Tibial artery (tissue), 4 donors: ENCODE measurements at places on chromosomes 13 and 19.

DNA sequence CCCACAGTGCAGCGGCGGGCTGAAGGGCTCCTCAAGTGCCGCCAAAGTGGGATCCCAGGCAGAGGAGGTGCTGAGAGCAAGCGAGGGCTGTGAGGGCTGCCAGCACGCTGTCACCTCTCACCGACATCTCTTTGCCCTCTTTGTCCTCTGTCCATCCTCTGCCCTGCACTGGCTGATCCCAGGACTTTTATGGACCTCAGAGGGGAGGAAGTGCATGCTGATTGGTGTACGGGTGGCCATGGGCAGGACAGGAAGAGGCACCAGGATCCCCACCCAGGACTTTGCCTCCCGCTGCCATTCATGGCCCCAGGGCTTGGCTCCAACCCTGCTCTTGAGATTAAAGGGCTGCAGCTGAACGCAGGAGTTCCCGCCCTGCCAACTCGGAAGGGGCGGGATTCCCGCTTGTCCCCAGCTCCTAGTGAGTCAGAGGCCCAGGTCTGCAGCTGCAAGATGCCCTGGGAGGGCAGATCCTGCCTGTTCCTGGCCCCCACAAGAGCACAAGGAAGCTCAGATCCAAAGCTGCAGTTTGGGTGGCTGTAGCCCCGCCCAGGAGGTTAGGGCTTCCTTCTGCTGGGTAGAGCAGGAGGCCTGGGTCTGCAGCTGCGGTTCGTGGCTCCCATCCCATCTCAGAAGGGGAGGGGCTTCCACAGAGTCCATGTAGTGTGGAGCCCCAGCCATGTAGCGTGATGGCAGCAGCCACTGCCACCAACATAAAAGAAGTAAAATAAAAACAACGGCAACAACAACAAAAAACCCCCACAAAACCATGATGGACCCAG lies 1716.7 kb downstream of the SLITRK1 start:
- no peak overlapping the region for H3K27ac ChIP-seq
- no peak for DNase-seq
- H3K4me1 ChIP-seq, result no peaks in the 10 kb centered on the region
- H3K36me3 ChIP-seq, result no peaks in the 10 kb centered on the region
- no peak overlapping the region for H3K4me3 ChIP-seq

DNA sequence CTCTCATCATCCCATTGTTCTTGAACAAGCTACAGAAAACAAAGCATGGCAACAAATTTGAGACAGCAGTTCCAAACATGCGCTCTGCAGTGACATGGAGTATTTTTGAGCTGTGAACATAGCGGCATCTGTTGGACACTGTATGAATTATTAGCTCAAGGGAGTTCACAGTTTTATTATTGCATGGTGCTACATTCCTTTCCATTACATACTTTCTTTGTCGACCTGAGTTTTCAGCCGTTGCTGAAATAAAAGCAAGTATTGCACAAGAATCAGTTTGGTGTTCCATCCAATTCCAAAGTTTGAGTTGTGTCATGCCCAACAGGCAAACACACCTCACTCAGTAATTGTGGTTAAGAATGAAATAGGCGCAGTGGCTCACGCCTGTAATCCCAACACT lies 30.1 kb upstream of the METTL21C start:
- H3K4me3 ChIP-seq, result no peak overlapping the region
- no peaks in the 10 kb centered on the region for H3K27me3 ChIP-seq

GRCh38 chr19:47610902-47611301 lies 2.0 kb downstream of the BICRA start:
- no peak for DNase-seq
- peak overlapping the region; percentile 88 for H3K27ac ChIP-seq
- H3K4me3 ChIP-seq, result peak overlapping the region; percentile 91

- H3K4me1 ChIP-seq, result no peaks in the 10 kb centered on the region
- no peak for DNase-seq
- H3K36me3 ChIP-seq, result no peaks in the 10 kb centered on the region
- H3K27ac ChIP-seq, result no peak overlapping the region
Measured at GRCh38 chr13:22940736-22941135, 240.0 kb upstream of the SGCG start.

DNA sequence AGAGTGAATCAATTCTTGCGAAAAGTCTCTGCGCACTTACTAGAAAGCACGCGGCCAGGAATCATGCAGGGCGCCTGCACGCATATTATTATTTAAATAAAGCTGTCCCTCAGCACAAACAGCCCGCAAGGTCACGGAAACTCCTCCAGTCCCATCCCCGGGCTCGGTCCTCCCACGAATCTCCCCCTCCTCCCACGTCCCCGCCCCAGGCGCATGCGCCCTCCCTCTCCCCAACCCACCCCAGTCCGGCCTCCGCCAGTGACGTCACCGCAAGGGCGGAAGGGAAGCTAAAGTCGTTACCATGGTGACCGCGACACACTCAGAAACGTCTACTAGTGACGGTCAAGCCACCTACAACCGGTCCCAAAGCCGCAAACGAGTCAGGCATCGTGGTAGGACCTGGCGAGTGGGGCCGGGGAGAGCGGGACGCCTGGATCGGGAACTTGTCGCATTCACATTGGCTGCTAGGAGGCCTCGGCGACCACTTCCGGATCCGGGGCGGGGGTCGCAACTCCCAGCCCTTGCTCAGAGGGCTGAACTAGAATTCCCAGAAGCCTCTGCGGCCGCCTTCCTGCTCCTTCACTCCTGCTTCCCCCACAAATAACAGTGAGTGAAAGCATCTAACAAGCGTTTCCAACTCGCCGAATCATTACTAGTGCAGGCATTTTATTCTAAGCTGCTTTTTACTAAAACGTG lies at the start of gene ZSCAN5A:
ZSCAN5A (minus strand) TSS at position 459 of the 696 bp plus-strand sequence. CDS start 89,793 bp downstream, outside the sequence.
- peak within 1 kb of the TSS; percentile 91 for H3K27ac ChIP-seq
- H3K4me1 ChIP-seq, result no peaks in the 10 kb centered on the region
- H3K36me3 ChIP-seq, result no peaks in the 10 kb centered on the region
- peak within 1 kb of the TSS; percentile 63 for H3K4me3 ChIP-seq
- H3K27me3 ChIP-seq, result no peaks in the 10 kb centered on the region

- DNase-seq, result no peak
- no peaks in the 10 kb centered on the region for H3K4me1 ChIP-seq
- H3K27me3 ChIP-seq, result no peaks in the 10 kb centered on the region
Measured at GRCh38 chr13:76036176-76036575, 400.0 kb downstream of the LMO7 start.

- no peak for DNase-seq
- H3K36me3 ChIP-seq, result no peaks in the 10 kb centered on the region
- H3K27ac ChIP-seq, result no peak overlapping the region
- no peak overlapping the region for H3K4me3 ChIP-seq
Measured at GRCh38 chr13:90118467-90119071, 1228.9 kb upstream of the MIR17HG start.

DNA sequence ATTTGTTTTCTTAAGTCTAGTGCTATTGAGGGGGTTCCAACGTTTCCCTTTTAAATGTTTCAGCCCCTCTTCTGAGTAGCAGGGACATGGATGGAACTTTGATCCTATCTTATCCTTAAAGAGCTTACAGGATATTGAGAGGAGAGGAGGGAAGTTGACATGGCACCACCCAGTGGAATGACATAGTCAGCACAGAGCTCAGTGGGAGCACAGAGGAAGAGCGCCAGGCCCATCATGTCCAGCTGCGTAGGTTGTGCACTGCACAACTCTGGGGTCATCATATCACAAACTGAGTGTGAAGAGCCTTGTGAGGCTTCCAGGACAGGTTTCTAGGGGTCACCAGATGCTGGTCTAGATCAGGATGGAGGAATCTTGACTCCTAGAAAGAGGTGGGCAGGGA lies 4.6 kb upstream of the CDC42EP5 start:
- DNase-seq, result no peak
- no peak overlapping the region for H3K27ac ChIP-seq
- no peaks in the 10 kb centered on the region for H3K36me3 ChIP-seq
- H3K27me3 ChIP-seq, result peaks cover 27% of the 10 kb centered on the region
- H3K4me3 ChIP-seq, result no peak overlapping the region

GRCh38 chr19:23971598-23971997 lies 56.9 kb downstream of the ZNF726 start:
- no peak overlapping the region for H3K27ac ChIP-seq
- H3K4me1 ChIP-seq, result no peaks in the 10 kb centered on the region
- H3K4me3 ChIP-seq, result no peak overlapping the region
- peaks cover 11% of the 10 kb centered on the region for H3K27me3 ChIP-seq
- no peak for DNase-seq
- no peaks in the 10 kb centered on the region for H3K36me3 ChIP-seq

- no peak overlapping the region for H3K4me3 ChIP-seq
- H3K36me3 ChIP-seq, result no peaks in the 10 kb centered on the region
- H3K27ac ChIP-seq, result no peak overlapping the region
- H3K27me3 ChIP-seq, result no peaks in the 10 kb centered on the region
Measured at GRCh38 chr13:62115831-62116230, 700.2 kb upstream of the PCDH20 start.

DNA sequence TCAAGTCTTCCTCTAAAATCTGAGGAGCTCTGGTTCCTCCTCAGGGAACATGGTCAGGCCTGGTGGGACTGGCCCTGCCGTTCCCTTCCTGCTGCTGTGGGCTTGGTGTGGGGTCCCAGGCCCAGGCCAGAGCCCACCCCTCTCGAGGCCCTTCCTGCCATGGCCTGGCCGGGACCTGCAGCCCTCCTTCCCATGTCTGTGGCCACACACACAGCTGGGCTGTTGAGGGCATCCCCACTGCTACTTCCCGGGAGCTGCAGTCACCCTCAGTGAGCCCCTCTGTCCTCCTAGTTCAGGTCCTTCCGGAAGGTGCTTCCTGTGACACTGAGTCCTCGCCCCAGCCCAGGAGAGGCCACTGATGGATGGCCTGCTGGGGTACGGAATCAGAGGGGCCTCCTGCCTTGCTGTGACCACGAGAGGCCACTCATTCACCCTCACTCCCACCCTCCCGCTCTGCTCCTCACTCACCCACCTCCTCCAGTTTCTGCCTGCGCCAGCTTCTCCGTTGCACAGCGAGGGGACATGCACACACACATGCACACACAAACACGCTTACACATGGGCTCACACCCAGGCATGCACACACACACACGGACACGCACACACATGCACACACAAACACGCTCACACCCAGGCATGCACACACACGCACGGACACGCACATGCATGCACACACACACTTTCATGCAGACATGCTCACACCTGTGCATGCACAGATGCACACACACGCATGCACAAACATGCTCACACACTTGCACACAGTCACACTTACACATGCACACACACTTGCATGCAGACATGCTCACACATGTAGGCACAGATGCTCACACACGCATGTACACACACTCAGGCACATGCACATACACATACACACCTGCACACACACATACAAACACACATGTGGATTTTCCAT lies 7.3 kb upstream of the MCF2L start:
- no peaks in the 10 kb centered on the region for H3K36me3 ChIP-seq
- peak; percentile 48 for DNase-seq
- H3K4me3 ChIP-seq, result no peak overlapping the region

GRCh38 chr13:36875431-36875830 lies 44.6 kb downstream of the SMAD9 start:
- H3K36me3 ChIP-seq, result peaks cover 22% of the 10 kb centered on the region
- H3K27ac ChIP-seq, result no peak overlapping the region
- no peak overlapping the region for H3K4me3 ChIP-seq

- H3K27me3 ChIP-seq, result no peaks in the 10 kb centered on the region
- H3K4me1 ChIP-seq, result no peaks in the 10 kb centered on the region
- no peak overlapping the region for H3K4me3 ChIP-seq
- H3K36me3 ChIP-seq, result no peaks in the 10 kb centered on the region
- H3K27ac ChIP-seq, result no peak overlapping the region
Measured at GRCh38 chr13:104286566-104287290, 1220.5 kb upstream of the SLC10A2 start.

- no peaks in the 10 kb centered on the region for H3K27me3 ChIP-seq
- H3K4me3 ChIP-seq, result no peak overlapping the region
Measured at GRCh38 chr19:11594084-11594483, 3.2 kb upstream of the ZNF627 start.

- H3K27me3 ChIP-seq, result no peaks in the 10 kb centered on the region
- DNase-seq, result no peak
- H3K4me1 ChIP-seq, result no peaks in the 10 kb centered on the region
- peaks cover 4% of the 10 kb centered on the region for H3K36me3 ChIP-seq
- H3K27ac ChIP-seq, result no peak overlapping the region
Measured at GRCh38 chr13:29774830-29775229, 75.6 kb downstream of the UBL3 start.

GRCh38 chr19:16385821-16386220 lies 61.2 kb downstream of the KLF2 start:
- H3K27me3 ChIP-seq, result no peaks in the 10 kb centered on the region
- peaks cover 19% of the 10 kb centered on the region for H3K4me1 ChIP-seq
- H3K36me3 ChIP-seq, result peaks cover 21% of the 10 kb centered on the region
- H3K4me3 ChIP-seq, result no peak overlapping the region

DNA sequence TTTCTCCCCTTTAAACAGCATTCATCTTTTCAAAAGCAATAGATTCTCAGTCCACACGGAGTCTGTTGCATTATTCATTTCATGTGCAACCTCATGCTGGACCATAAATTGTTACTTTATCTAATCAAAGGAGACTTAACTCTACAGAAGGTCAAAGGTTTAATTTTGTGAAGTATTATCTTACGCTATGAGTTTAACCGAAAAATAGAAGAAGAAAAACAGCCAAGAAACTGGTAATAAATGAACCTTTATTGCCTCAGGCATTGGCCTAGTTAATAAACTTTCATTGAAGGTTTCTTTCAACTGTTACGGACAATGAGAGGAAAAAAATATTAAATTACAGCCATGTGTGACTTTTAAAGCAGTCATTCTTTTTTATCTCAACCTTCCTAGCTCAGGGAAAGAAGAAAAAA lies 223.6 kb downstream of the DACH1 start:
- DNase-seq, result no peak
- no peak overlapping the region for H3K4me3 ChIP-seq
- no peak overlapping the region for H3K27ac ChIP-seq

GRCh38 chr13:19759669-19760068 lies 23.1 kb downstream of the PSPC1 start:
- no peak overlapping the region for H3K4me3 ChIP-seq
- H3K4me1 ChIP-seq, result peaks cover 3% of the 10 kb centered on the region
- no peaks in the 10 kb centered on the region for H3K27me3 ChIP-seq

DNA sequence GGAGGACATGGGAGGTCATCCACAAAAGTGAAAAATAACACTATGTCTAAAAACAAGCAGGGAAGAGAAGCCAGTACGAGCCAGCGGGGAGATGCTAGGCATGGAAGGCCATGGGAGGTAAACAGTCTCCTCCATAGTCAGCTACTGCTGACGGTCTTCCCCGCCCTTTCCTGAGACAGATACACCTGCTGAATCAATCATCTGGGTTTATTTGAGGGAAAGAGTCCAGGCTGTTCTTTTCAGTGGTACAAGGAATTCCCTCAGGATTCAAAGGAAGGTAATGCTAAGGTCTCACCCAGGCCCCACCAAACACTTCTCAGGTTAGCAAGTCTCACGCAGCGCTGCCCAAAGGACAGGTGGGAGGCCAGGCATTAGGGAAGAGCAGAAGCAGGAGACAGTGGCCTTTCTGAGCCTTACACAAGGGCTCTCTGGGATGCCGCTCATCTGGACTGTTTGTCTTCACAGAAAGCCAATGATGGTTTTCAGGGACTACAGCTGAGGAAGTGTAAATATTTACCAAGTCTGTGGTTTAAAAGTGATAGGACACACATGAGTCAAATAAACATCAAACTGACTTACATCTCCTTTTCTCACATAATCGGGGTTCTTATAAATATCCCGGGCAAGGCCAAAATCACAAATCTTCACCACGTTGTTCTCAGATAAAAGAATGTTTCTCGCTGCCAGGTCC lies 173.9 kb downstream of the FLT1 start:
- no peak for DNase-seq
- H3K4me1 ChIP-seq, result peaks cover 7% of the 10 kb centered on the region
- H3K36me3 ChIP-seq, result no peaks in the 10 kb centered on the region
- no peaks in the 10 kb centered on the region for H3K27me3 ChIP-seq
- H3K27ac ChIP-seq, result no peak overlapping the region
- H3K4me3 ChIP-seq, result no peak overlapping the region
